ENCODE measurements at places on chromosomes 1 and 21.
A peak's percentile ranks its signal among the peaks of the same experiment; 100 is the strongest.

GRCh38 chr1:21838359-21839157, 26.5 kb downstream of the LDLRAD2 start:
- DNase-seq, result no peak

DNA sequence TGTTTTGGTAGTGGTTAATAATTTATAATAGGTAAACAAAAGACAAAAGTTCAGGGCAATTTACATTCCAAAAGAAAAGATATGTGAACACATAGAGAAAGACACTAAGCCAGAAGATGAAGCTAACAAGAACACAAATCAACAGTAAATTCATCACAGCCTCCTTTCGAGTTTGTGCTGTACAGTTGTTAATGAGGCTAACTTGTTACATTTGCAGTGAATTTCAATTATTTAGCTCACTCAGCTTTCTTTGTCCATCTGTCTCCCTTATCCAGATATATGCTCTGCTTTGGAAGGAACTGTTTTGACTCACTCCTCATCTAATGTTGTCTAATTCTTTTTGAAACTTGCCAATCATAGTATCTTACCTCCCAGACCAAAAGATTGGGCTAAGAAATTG, 423.3 kb upstream of the OLFM3 start:
- DNase-seq, result no peak

- no peak for DNase-seq
Measured at GRCh38 chr1:247246325-247247115, 9.4 kb upstream of the VN1R5 start.

GRCh38 chr1:113849072-113849471, 22.4 kb downstream of the PTPN22 start:
- DNase-seq, result peak; percentile 39

DNA sequence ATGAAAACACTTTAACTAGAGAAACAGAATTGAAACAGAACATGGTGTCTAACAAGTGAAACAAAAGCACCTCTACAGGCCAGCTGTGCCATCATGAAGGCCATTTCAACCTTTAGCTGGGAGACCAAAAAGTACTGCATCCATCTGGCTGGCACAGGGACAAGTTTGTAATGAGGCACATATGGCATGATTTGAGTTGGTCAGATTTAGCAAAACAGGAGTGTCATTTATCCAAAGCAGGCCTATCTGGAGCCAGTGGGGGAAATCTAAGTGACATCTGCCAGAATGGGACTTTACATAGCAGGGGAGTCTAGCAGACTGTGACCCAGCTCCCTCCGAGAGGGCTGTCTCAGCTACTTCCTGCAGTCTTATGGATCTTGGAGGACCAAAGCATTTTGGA, 51.9 kb downstream of the DNTTIP2 start:
- no peak for DNase-seq

GRCh38 chr1:184860535-184860934, 105.9 kb upstream of the EDEM3 start:
- no peak for DNase-seq

Measured in MV-4-11 (cell line).